ENCODE measurements at places on chromosomes 1 and 21.

DNA sequence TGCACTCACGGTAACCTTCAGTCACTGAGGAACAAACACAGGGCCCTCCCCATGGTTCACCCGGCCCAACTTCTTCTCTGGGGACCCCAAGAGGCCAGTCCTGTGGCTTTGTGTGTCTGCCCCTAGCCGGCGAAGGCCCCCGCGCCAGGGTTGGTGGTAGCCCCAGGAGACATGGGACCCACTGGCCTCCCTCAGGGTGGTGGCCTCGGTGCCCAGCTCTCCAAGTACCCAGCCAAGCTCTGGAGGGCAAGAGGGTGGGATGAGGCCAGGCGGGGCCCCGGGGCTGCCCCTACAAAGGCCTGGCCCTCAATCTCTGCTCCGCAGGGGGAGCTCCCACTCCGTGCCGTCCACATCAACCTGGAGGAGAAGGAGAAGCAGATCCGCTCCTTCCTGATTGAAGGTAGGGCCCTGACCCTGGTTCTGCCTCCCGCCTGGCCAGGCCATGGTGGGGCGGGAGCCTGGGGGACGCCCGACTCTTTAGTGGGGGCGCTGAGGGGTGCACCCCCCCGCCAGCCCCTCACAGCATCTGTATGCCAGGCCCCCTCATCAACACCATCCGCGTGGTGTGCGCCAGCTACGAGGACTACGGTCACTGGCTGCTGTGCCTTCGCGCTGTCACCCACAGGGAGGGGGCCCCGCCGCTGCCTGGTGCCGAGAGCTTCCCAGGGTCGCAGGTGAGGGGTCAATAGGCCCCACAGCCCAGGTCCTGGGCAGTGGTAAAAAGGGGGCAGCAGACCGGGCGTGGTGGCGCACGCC lies 5.6 kb downstream of the PLEKHN1 start:
- DNase-seq, result no peak

GRCh38 chr1:156826630-156827029 lies 10.0 kb upstream of the SH2D2A start:
- DNase-seq, result no peak

DNA sequence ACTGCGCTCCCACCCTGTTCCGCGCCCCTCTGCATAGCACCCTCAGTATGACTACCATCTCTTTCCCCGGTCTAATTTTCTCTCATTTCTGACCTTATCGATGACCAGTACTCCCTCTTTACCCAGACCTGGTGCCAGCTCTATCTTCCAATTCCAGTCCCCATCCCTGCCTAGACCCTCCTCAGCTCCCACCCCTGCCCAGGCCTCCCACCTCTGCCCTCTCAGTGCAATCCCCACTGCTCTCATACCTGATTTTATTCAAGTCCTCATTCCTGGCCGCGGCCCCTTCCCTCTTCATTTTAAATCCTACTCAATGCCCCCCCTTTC lies 1.3 kb downstream of the USP24 start:
- no peak for DNase-seq

DNA sequence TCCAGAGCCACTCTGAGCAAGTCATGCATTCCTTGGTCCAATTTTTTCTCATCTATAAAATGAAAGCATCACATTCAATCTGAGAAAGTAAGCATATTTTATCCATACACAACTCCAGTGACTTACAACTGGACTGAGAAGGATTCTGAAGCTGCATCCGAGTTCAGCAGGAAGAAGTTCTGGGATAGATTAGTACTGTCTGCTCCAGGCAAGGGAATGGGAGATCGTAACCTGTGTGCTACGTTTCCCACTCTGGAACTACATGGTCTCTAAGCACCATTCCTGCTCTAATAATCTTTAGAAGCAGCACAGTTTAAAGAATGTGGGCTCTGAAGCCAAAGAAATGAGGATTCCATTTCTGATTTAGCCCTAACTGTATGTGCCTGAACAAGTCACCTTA lies 79.4 kb downstream of the LACTBL1 start:
- no peak for DNase-seq

GRCh38 chr1:180155182-180155682 lies 563 bp downstream of the QSOX1 start:
- no peak for DNase-seq

DNA sequence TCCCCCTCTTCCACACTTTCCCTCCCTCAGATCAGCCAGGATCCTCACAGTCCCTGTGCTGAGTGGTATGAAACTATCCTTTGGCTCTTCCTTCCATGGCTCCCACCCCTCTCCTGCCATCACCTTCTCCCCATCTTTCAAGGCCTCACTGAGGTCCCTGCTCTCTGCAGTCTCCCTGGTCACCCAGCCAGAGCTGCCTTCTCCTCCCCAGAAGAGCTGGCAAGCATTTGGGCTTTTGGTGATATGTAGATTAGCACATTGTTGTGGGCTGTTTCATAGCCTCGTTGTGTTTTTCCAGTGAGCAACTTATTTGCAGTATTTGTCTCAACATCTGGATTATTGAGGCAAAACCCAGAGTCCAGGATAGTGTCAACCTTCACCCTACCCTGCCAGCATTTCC lies 2.2 kb downstream of the CSF1 start:
- DNase-seq, result no peak

- DNase-seq, result peak; percentile 40
Measured at GRCh38 chr1:170857955-170858354, 77.4 kb upstream of the MROH9 start.

DNA sequence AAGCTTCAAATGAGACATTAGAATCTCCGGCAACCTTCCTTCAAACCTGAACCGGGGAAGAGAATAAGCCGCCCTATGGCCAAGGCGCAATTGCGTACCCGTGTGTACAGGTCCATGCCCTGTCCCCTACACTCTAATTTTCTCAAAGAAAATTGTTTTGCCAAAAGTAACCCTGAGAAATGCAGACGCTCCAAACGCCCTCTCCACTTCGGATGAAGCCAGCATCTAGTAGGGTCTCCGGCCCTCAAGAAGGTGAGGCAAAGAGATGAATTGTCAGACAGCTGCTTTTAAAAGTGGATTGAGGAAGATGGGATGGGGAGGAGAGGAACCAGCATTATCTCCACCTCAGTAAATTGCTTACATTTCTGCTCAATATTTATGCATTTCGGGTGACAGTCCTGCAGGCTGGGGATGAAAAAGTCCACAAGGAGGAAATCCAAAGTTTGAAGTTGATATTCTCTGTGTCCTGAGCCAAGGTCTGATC lies 630 bp upstream of the LHX9 start:
- peak; percentile 66 for DNase-seq

DNA sequence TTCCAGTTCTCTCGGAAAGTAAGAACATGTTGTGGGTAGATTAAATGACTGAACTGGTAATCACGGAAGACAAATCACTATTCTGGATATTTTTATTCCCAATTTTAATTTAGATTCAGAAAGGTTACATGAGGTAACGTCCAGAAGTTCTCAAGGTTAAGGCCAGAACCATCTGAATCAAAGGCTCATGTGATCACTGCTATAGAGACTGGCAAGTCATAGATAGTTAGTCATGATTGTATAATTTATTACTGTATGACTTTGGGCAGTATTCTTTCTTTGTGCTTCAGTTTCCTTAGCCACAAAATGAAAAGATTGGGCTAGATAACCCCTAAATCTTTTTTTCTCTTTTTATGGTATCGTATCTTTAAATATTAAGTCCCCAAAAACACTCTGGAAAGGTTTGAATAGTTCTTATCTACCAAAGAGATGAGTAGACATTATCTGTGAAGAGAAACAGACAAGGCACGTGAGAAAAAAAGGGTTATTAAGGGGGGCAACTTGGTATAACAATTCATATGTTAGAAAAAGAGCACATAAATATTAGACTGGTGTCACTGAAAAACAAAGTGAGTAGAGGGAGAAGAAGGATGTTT lies 241.0 kb downstream of the PTPRC start:
- no peak for DNase-seq

- DNase-seq, result no peak
Measured at GRCh38 chr1:169891539-169891885, 2.2 kb downstream of the SCYL3 start.

GRCh38 chr1:19552291-19553010 lies 67.1 kb upstream of the CAPZB start:
- DNase-seq, result no peak

- no peak for DNase-seq
Measured at GRCh38 chr1:5311147-5311546, 656.7 kb downstream of the AJAP1 start.

DNA sequence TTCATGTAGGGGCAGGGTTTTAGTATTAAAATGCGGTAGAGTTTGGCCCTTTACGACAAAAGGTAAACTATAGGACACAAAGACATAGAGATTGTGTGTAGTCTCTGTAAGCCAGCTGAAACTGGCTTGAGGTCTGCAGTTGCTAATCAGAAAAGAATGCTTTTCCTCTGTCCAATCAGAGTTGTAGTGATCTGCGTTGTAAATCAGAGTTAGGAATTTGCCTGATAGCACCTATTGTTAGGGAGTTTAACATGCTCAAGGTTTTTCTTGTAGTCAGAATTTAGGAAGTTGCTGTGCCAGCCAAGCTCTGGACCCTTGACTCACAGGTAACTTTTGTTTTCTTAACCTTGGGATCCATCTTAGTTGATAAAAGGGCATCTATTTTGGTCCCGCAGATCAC lies 61.2 kb upstream of the VTCN1 start:
- no peak for DNase-seq

DNA sequence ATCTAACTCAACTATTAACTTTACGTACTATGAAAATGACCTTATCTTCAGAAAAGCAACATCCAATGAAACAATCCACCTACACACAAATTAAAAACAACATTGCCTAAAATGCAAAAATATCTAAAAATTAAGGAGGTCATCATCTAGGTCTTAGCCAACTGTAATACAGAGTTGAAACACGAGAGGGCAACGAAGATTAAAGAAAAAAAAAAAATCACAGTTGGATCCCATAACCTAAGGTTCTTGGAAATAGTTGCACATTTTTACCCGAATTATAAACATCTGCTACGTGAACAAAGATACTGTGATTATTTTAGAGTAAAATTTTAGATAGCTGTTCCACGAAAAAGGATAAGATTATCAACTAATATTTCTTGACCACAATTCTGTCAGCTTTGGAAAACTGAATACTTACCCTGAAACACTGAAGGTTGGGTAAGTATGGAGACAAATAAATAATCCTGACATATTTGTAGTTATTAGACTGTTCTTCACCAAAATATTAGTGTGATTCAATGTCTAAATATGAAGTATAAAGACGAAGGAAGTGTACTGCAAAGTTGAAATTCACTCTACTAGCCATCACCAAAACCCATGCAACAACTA lies 88.0 kb upstream of the AK4 start:
- no peak for DNase-seq

- no peak for DNase-seq
Measured at GRCh38 chr21:42095581-42095980, 24.5 kb downstream of the UMODL1 start.

GRCh38 chr1:230250666-230251065 lies 175.5 kb downstream of the PGBD5 start:
- no peak for DNase-seq

- no peak for DNase-seq
Measured at GRCh38 chr1:109367626-109368025, 30.1 kb downstream of the SORT1 start.

- DNase-seq, result peak; percentile 87
Measured at GRCh38 chr1:78617615-78618026, 2.6 kb upstream of the IFI44L start.

GRCh38 chr1:98211271-98211845 lies 290.5 kb upstream of the DPYD start:
- no peak for DNase-seq

GRCh38 chr1:229221106-229222019 lies 49.5 kb upstream of the RAB4A start:
- peak; percentile 12 for DNase-seq

GRCh38 chr1:89734442-89734841 lies 86.4 kb upstream of the LRRC8D start:
- no peak for DNase-seq

DNA sequence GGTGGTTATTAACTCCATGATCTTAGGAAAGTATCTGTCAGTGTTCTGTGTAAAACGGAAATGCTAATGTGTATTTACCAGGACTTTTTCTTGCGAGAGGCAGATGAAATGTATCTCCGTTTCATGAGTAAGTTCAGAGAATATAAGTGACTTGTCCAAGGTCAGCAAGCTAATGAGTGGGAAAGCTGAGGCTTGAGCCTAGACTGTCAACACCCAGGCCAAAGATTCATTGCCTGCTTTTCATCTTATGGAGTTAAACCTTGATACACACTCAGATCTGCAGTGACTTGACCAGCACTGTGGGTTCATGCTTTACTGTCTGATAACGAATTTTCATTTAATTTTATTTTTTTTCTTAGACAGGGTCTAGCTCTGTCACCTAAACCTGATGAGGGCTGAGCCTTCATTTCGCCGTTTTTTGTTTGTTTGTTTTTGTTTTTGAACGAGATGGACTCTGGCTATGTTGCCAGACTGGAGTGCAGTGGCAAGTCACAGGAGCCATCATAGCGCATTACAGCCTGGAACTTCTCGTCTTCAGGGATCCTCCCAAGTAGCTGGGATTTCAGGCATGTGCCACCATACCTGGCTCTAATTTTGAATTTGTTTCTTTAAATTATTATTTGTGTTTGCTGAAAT lies 918 bp upstream of the JTB start:
- DNase-seq, result no peak

DNA sequence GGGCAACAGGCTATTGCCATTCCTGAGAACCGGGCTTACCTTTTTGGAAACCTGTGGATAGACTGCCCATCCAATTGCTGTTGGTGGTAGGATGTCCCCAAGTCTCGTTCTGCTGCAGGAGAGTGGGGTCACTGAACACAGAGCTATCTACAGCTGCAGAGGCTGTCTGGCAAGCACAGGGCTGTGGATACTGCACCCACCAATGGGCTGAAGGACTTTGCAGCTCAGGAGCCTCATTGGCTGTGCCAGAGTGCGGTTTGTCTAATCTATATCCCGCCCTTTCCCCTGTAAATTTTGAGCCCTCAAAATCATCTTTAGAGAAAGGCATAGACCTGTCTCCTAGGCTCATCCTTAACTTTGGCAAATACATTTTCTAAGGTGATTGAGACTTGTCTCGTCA lies 15.3 kb downstream of the RNF187 start:
- no peak for DNase-seq

DNA sequence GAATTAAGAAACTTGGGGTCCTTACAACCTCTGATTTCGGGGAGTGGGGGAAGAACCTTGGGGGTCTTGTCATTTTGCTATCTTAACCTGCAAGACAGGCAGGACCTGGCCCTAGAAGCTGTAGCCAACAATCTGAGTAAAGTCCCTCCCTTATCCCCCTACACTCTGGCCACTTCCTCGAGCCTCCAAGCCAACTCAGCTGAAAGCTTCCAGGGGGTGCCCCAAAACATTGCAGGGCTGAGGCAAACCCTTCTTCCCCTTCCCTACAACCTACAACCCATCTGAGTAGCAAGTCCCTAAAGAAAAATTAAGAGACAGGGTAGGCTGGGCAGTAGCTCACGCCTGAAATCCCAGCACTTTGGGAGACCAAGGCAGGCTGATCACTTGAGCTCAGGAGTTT lies 5.0 kb downstream of the CERS2 start:
- no peak for DNase-seq

GRCh38 chr21:15695241-15695640 lies 34.5 kb upstream of the USP25 start:
- no peak for DNase-seq

Measured in NCI-H1417 (cell line).